ENCODE measurements at places on chromosomes 3 and 15.
A peak's percentile ranks its signal among the peaks of the same experiment; 100 is the strongest.

DNA sequence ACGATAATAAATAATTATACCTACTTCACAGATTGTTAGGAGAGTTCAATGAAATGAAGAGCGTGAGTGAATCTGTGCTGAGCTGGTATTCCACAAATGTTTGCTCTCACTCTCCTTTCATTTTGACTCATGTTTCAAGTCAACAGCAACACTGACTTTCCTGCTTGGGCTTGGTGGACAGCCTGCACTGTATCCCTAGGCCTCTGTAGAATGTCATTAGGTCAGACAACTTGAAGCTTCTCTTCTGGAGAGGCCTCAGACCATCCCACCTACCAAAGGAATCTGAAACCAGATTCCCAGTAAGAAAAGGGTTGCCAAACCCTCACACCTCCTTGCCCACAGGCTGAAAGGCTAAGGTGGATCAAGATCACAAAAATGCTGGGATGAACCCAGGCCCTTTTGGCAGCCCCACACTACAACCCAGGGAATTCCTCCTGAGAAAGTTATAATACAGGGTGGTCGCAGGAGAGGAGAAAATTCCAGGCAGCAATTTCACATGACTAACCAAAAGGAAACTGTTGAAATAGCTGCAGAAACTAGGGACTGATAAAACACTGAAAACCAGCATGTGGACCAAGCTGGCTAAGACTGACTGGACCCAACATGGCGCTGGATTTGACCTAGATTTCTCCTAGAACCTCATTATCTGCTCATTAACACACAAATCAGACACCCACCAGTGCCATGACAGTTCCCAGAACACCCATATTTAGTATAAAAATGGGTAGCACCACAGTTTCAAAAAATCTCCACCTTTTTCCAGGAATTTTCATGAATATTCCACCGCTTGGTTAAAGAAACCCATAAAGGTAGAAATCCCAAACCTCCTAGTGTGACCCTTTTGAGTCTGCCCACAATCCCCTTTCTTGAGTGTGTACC is 57.0 kb upstream of the ZNF148 start:
- DNase-seq, result no peak

GRCh38 chr3:10283638-10284037 is 9.1 kb downstream of the GHRL start:
- no peak for DNase-seq

- no peak for DNase-seq
These were observed 145.5 kb upstream of the TPM1 start for GRCh38 chr15:62896969-62897486.

- DNase-seq, result no peak
These were observed 783.3 kb upstream of the CADM2 start for GRCh38 chr3:84175449-84175848.

DNA sequence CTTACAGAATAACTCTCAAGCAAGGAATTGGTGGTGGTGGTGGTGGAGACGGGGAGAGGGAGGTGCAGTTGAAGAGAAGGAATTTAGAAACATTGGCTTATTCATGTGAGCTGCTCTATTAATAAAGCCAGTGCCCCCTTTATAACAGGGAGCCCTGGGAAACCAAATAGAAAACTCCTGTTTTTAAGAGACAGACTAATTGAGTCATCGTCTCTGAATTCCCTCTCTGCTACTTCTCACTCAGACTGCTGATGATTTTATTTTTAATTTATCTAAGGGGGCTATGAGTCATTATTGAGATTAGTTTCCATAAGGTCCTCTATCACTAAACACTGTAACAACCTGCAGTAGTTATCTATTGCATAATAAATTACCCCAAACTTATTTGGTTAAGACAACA is 145.9 kb upstream of the GALNT15 start:
- DNase-seq, result no peak

- DNase-seq, result no peak
These were observed 21.4 kb upstream of the CELF6 start for GRCh38 chr15:72341361-72341760.

- no peak for DNase-seq
These were observed 137.9 kb upstream of the ZBTB20 start for GRCh38 chr3:115284980-115285379.

DNA sequence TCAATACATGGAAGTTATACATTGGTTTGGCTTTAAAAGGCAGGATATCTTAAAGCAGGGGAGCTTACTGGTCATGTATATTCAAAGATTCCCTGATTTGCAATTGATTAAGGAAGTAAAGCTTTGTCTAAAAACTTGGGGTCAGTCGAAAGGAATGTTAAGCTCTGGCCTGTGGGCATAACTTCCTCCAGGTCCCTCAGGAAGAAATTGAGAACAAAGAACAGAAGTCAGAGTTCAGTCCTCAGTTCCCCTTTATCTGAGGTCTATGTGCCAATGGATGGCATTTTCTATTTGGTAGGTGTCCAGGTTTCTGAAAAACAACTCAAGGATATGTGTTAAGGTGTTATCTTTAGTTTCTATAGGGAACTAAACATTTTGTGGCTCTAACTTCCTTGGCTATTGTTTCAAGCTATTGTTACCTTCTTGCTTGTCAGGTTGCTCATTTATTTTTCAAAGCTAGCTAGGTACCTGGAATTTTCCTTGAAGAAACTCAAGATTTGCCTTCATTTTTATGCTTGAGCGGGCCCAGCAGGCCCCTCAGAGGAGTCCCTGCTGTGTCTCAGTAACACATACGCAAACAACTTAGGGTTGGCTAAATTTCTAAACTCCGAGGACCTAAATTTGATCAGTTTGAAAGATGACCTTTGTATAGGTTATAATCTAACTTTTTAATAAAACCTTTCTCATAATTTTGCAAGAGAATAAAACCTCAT is 135.0 kb upstream of the UBE2E2 start:
- peak; percentile 4 for DNase-seq

DNA sequence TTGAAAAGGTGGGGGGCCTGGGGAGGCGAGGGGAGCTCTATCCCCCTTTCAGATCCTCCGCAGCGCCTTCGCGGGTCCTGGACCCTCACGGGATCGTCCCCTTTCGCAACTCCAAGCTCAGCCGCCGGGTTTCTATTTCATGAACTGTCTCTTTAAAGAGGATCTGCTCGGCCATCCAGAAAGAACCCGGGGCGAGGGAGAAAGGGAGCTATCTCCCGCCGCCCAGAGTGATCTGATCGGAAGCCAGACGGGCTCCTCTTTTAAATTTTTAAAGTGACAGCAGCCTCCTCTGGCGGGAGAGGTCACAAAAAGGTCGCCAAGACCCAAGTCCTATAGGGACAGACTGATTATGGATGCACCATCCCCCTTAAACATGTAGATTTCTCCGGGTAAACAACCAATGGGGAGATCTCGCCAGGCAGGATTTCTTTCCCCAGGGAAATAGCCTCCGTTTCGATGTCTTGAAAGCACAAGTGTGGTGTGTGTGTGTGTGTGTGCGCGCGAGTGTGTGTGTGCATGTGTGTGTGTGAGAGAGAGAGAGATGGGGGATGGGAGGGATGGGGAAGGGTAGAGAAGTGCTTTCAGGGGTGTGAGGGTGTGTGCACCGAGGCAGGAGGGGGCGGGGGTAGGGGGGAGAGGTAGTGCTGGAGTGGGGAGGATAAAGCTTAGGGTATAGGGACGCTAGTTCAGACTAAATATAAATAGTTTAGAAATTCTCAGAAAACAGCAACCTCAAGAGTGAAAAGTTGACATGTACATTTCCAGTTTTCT is 516.1 kb downstream of the MECOM start:
- DNase-seq, result no peak

DNA sequence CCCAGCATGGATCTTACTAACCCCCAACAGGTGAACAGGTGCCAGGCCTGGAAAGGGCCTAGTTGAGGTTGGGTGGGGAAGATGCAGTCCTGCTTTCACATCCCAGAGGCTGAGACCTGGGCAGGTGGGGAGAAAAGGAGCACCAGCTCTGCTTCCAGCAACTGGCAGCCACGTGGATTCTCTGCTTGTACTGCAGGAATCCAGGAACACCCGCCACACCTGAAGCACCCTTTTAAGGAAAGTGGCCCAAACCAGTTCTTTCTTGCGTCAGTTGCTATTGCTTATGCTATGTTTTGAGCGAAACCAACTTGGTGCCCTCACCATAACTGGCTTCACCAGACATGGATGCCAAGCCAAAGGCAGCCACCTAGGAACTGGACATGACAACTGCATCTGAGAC is 28.1 kb upstream of the NEO1 start:
- DNase-seq, result no peak

DNA sequence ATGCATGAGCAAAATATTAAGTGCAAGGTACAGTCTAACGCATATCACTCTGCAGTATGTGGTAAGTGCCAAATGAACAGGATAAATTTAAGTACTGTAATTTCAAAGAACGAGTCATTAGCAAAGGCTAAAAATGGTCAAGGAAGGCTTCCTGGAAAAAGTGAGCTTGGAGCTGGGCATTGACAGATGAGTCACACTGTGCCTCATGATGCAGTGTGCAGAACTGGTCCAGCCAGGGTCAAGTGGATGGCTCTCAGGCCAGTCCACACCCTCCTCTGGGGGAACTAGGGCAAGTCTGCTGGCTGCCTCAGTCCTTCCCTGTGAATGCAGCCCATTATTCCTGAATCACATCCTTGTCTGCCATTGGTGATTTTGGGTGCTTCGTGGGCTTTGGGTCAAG is 76.3 kb downstream of the CACNA1D start:
- DNase-seq, result no peak

GRCh38 chr3:132079147-132079546 is 44.3 kb upstream of the CPNE4 start:
- DNase-seq, result no peak

- DNase-seq, result no peak
These were observed 21.7 kb downstream of the NBEAL2 start for GRCh38 chr3:47000922-47001730.

- no peak for DNase-seq
These were observed 31.7 kb downstream of the PSTPIP1 start for GRCh38 chr15:77026501-77027110.

DNA sequence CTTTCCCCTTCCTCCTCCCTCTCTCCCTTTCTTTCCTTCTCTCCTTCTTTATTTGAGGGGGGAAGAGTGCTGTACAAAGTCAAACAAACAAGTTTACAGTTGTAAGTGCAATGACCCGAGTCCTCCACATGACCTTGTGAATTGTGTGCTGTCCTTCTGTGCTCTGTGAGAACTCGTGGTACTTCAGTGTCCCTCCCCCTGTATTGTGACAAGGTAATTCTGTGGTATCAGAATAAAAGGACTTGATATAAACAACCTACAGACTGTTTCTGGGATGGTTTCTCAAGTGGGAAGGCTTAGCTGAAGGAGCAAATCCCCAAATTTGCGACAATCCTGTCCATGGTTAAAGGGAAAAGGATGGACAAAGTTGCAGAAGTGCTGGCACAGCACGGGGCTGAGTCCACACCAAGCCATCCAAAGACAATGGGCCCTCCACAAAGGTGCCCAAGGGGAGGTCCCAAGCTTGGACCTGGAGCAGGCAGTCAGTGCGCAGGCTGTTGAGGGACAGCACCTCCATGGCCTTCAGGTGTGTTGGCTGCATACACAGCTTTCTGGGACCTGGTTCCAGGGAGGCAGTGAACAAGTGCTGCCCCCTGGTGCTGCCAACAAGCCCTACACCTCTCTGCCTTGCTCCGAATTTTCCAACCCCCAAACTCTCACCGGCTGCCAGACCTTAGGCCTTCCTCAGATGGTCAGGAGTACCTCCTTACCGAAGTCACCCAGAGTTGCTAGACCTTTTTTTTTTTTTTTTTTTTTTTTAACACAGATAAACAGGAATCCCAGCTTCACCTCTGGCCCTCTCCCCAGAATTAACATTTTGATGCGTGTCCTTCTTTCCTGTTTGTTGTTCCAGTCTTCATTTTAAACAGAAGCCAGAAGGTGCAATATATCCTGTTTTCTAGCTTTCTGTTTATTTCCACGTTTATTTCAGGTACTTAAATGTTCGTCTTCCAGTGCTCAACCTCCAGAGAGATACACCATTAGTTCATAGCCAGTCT is 2.6 kb upstream of the APEH start:
- DNase-seq, result no peak

DNA sequence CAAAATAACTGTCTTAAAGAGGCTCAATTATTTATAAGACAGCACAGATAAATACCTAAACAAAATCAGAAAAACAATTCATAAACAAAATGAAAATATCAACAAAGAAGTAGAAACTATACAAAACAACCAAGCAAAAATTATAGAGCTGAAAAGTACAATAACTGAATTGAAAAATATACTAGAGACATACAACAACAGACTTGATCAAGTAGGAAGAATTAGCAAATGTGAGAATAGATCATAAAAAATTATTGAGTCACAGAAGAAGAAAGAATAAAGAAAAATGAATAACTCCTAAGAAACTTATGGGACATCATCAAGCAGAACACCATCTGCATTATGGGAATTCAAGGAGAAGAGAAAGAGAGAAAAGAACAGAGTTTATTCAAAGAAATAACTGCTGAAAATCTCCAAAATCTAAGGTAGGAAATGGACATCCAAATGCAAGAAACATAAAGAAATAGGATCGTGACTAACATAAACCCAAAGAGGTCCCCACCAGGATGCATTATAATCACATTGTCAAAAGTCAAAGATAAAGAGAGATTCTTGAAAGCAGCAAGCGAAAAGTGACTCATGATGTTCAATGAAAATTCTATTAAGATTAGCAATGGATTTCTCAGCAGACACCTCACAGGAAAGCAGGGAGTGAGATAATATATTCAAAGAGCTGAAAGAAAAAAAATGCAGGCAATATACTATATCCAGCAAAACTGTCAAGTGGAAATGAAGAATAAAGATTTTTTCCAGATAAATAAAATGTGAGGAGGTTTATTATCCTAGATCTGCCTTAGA is 85.9 kb downstream of the DCLK3 start:
- DNase-seq, result no peak

GRCh38 chr3:19888428-19889152 is 45.4 kb downstream of the EFHB start:
- DNase-seq, result no peak

DNA sequence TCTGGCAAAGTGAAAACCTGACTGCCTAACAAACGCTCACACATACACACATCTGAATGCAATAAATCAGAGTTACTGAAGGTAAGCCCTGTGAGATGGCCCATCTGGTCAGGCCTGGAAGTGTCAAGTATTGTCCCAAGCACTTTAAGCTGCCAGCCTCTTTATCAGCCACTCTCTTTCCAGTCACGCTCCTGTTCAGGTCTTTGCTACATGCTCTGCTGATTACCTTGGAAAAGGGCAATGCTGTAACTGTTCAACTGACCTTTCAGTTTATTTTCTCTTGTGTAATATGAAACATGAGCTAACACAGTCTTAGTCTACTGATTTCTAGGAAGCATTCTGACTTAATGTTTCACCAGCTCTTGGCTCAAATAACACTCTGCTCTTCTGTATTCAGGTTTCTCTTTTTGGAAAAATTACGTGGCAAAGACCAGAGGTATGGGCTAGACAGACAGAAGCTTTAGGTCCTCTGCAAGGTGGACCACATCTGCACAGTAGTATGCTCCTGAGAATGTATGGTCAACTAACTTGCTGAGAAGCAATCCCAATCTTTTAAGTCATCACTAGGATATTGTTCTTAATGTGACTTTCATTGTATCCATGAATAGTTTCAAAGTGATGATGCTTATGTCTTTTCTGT is 44.5 kb downstream of the GBE1 start:
- no peak for DNase-seq

GRCh38 chr3:71702131-71703024 is 22.8 kb downstream of the EIF4E3 start:
- DNase-seq, result no peak

- no peak for DNase-seq
These were observed 50.6 kb upstream of the ULK4 start for GRCh38 chr3:42012383-42012934.

Measured in midbrain (tissue), 1 donor.